ENCODE measurements at places on chromosomes 5 and 9.

GRCh38 chr5:36270175-36270574 is 28.4 kb upstream of the NADK2 start:
- no peak for DNase-seq

GRCh38 chr9:19252174-19252884 is 21.8 kb downstream of the DENND4C start:
- DNase-seq: no peak

GRCh38 chr5:122730037-122730436 is 44.8 kb upstream of the SNX2 start:
- DNase-seq: no peak

DNA sequence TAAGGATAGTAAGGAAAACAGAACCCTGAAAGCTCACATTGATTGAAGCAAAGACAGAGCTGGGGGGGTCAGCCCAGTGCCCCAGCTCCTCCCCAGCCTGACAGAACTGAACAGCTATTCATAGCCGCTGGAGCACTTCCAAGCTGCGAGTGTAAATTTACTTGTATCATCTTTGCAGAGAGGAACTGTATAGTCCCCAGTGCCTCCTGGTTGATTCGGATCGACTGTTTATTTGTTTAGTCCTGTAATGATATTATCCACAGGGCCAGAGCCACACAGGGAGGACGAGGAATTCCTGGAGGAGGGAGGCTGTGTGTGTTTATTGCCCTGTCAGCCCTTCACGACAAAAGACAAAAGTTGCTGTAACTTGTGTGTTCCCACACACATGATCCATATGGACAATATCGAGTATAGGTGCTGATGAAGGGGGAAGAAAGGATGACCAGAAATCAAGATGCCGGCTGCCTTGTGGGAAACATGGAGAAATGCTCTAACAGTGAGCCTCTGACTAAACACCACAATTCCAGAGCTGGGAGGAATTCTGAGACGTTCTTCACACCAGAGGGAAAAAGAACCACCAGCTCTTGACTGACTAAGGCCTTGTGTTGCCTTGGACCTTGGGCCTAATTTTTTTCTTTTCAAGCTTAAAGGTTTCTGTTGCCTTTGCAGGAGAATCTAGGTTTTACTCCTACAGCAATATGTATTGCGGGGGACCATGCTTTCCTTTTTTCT is 31.1 kb downstream of the FOXD1 start:
- DNase-seq: no peak

GRCh38 chr5:11105696-11106095 is 344.7 kb upstream of the DAP start:
- DNase-seq: no peak

- no peak for DNase-seq
Measured at GRCh38 chr5:123929055-123929474, 417.1 kb downstream of the CSNK1G3 start.

- peak; percentile 30 for DNase-seq
Measured at GRCh38 chr5:170312666-170313065, 15.1 kb upstream of the LCP2 start.

- DNase-seq: no peak
Measured at GRCh38 chr5:3600106-3601060, 4.8 kb downstream of the IRX1 start.

DNA sequence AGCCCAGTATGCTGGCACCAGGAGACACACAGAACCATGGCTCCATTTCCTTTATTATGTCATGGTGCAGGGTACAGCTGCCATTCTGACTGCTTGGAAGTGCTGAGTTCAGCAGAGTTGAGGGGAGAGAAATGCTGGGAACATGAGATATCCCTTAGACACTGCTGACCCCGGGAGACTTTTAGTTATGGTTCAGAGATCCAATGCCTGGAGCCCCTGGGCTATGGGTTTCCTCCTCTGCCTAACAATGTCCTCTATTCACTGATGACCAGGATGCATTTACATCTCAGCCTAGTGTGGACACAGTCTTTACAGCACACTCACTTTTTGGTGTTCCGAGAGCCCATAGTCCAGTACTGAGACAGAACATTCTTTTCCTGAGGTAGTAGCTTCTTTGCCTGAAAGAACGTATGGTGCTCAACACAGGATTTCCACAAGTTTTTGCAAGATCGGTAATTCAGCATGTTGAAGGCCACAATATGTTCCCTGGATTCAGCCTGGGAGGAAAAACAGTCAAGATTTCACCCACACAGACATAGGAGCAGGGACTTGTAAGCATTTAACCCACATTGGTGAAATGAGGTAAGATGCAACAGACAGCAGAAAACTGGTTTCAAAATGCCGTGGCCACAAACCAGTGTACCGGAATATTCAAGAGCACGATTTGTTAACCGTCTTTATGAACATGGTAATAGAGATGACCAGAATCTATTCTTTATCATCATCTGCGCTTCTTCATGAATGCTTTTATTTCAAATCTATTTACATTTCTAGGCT is 71.3 kb downstream of the PTPN3 start:
- DNase-seq: no peak

DNA sequence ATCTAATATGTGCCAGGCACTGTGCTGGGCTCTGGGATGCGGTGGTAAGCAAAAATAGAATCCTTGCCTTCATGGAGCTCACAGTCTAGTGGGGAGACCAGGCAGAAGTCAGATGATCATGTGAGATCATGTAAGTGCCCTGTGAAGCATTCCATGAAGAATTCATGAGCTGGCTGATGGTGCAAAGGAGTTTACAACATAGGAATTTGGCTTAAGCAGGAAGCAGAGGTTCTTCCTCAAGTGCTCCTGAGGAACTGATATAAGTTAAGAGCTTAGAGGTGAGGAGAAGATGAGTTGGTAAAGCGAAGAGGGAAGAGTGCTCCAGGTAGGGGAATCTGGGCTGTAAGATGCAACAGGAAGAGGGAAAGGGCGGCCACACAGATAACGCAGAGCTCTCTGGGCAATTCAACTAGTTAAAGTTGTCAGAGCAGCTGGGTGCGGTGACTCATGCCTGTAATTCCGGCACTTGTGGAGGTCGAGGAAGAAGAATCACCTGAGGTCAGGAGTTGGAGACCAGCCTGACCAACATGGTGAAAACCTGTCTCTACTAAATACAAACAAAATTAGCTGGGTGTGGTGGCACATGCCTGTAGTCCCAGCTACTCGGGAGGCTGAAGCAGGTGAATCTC is 78.5 kb upstream of the SPATA31D4 start:
- no peak for DNase-seq

DNA sequence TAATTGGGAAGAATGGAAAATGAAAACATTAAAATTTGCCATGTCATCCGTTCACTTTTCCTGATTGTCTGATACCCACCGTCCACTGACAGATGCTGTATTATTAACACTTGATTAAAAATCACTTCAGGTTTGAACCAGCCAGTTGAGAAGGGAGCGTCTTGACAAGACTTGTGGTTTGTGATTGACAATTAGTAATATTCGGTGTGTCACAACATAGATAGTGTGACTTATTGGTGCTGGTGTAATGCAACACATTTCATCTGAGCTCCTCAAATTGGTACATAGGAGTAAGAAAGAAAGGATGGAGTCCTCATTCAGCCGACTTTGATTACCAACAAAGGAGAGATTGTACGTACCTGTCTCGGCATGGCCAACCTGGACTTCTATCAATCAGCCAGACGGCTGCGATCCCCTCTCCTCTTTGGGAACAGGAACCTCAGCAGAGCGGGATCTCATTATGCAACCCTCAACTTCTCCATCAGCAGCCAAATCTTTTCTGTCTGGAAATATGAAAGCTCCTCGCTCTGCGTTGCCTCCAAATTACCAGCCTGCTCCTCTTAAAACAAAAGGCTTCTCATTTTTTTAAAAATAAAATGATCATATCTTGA is 211.7 kb upstream of the MVB12B start:
- no peak for DNase-seq

DNA sequence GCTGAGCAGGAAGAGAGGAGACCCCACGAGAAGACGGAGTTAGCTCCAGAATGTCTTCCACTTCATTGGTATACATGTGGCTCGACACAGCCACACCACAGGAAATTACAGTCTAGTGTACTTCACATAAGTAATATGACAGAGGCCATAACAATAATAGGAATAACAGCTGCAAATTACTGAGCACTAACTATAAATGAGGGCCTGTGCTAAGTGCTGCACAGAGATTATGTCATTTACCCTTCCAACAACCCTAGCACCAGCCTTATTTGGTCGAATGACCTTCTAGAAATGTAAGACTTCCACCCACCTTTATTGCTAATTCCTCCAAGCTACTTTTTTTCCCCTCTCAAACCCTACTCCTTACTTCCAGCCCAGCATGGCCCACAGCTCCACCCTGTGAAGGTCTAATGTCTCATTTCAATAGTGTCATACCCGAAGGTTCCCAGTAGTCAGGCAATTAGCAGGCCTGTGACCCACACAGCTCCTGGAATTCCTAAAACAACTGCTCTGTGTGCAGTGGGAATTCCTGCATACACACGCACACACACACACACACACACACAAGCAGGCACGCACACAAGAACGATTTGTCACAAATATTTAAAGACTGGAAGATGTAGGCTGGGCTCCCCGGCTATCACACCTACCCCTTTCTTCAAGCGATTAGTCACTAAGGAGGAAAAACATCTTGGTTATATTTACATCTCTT is 134.5 kb downstream of the FRMD3 start:
- no peak for DNase-seq

GRCh38 chr5:67268231-67269021 is 71.8 kb upstream of the CD180 start:
- DNase-seq: no peak

DNA sequence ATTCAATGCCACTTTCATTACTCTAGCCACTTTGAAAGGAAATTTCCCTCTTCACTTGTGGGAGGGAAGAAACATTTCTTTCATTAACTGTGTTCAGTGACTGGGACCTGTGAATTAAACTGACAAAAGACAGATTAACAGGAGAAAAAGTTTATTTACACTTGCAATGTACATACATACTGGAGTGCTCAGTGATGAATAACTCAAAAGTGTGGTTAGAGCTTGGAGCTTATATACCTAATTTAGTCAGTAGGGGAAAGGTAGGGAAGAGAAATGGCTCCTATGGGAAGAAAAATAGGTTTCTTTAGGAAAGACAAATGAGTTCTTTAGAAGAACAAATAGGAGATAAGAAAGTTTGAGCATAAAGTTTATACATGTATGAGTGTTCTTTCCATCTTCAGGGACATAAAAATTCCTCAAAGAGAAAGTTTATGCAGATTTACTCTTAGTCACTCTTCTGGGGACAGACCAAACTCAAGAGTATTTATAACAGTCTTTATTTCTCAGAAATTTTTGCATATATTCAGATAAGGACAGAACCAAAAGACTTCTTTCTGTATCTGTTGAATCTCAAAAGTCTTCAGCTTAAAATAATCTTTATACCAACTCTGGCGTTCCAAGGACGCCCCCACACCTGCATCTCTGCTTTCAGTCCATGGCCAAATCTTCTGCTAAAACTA is 120.0 kb upstream of the RAI14 start:
- DNase-seq: no peak

DNA sequence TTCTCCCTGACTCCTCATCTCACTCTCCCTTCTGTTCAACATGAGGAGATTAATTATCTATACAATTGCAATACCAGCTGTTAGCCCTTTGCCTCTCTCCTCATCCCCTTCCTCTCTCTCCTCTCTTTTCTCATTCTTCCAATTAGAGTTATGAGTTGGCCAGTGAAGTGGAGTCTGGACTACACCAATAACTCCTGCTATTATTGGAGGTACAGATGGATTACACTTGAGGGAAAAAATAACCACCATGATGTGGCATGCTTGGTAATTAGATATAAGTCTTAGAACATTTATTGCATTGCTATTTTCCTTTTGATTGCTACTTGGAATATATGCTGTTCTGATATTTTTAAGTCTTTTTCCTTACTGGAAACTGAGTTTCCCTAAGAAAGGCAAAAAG is 159.2 kb downstream of the FRMD3 start:
- no peak for DNase-seq

DNA sequence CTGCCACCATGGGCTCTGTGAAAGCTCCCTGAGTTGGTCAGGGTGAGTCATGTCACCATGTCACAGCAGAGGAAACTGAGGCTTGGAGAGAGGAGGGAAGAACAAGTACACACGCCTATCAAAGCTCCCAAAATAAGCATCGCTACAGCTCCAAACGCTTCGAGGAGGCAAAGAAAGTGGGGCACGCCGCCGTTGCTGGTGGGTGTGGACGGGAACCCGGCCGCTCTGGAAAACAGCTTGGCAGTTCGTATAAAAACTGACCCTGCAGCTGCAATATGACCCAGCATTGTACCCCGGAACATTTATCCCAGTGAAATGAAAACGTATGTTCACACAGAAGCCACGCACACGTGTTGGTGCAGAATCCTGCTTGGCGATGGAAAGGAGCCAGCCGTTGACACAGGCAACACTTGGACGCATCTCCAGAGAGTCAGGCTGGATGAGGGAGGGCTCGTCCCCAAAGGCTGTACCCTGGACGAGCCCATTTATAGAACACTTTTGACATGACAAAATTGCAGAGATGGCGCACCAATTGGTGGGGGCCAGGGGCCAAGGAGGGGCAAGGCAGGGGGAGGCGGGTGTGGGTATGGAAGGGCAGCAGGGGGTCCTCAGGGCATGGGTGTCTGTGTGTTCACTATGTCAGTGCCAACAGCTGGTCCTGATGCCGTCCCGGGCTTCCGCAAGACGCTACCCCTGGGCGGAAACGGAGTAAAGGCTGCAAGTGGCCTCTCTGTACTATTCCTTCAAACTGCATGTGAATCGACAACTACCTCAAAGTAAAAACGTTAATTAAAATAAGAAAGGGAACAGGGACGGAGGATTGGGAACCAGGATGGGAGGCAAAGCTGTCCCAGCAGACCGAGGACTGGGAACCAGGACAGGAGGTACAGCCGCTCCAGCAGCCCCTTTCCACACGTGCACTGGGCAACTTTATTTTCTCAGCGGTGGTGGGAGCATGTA is 173.0 kb downstream of the OLFM1 start:
- DNase-seq: no peak

DNA sequence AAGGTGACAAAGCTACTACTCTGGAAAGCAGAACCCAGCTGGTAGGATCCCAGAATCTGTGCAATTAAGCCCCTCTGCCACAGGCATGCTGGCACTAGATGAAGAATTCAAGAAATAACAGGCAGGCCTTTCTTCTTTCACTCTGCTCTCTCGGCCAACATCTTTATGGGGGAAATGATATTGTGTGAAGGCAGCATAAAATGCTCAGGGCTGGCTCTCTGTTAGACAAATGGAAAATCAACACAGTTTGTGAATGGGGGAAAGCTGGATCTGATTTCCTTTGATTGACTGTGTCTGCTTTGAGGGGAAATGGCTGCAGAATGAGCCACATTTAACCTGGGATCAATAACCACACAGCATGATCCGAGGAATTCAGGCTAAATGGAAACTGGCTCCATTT is 29.1 kb upstream of the AKNA start:
- DNase-seq: no peak

DNA sequence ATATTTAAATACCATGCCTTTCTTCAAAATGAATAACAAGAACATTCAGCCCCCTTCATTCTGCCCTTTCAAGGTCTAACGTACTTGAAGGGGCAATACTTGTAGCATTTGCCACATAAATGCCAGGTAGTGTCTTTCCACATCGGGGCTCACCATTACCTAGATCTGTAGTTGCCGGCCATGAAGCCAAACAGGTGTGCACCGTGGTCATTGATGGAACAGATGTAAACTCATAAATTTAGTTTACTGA is 193.0 kb downstream of the CD180 start:
- no peak for DNase-seq

GRCh38 chr9:98838155-98838867 is 30.8 kb downstream of the GALNT12 start:
- DNase-seq: no peak

Data from stimulated activated CD4-positive, alpha-beta T cell treated with anti-CD3 and anti-CD28 coated beads, Interleukin-15, amount 100 ng/mL, for 1 hour (primary cell).